ENCODE measurements at places on chromosomes 16 and 17.
A peak's percentile ranks its signal among the peaks of the same experiment; 100 is the strongest.

GRCh38 chr17:61405686-61406536 lies 6.3 kb downstream of the TBX2 start:
- DNase-seq, result peak; percentile 1

GRCh38 chr17:43212641-43213490 lies 1.2 kb downstream of the TMEM106A start:
- peak; percentile 94 for DNase-seq

DNA sequence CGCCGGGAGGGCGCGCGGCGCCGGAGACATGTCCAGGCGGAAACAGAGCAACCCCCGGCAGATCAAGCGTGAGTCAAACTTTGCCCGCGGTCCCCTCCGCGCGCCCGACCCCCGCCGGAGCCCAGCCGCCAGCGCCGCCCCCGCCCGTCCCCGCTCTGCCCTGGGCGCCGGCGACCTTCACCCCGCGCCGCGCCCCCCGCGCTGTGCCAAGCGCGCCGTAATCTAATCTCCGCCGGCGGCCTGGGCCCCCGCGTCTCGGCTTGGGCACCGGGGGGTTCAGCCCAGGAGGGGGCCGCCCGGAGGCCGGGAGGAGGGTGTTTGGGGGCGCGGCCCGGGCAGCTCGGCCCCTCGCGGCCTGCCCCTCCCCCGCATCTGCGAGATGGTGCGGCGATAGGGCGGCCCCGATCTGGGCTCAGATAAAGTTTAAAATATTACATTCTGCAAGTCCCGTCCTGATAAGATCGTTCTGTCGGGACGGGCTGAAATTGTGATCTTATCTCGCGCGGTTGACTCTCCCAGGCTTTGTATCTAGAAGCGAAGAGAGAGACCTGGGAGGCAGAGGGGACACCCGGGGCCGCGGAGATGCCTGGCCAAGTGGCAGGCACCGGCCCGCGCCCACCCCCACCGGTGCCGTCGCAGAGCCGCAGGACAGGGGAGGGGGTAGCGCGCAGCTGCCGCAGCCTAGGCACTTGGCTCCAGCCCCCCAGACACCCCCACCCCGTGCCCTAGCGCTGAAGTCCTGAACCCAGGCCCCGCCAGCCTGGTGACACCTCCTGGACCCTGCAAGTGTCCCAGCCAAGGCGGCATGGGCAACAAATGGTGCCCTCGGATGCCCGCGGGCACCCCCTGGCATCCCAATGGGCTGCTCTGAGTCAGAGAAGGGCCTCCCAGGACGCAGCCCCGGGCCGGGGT lies 787 bp downstream of the ZFPM1 start:
- DNase-seq, result no peak

- no peak for DNase-seq
These were observed 6.1 kb downstream of the KRT37 start for GRCh38 chr17:41418116-41418860.
